ENCODE measurements at places on chromosomes 5 and 9. TPM values are rescaled to one million over a fixed set of nuclear protein-coding genes. Genes with fewer than 3 reads are reported as not detected.

The KCNMB1 gene
- total RNA-seq, result 0.23 TPM

The PCDHGA11 gene
- total RNA-seq, result 1.2 TPM

The EPB41L4A gene
- 30.4 TPM for total RNA-seq

The RAB14 gene
- total RNA-seq, result 57.3 TPM

The ZCCHC9 gene
- 9.4 TPM for total RNA-seq

The SHISAL2B gene
- not detected for total RNA-seq

The SLC34A3 gene
- not detected for total RNA-seq

The ROR2 gene
- total RNA-seq, result 1.7 TPM

The CTNNA1 gene
- 53.0 TPM for total RNA-seq

The KLF4 gene
- total RNA-seq, result 29.8 TPM

DNA sequence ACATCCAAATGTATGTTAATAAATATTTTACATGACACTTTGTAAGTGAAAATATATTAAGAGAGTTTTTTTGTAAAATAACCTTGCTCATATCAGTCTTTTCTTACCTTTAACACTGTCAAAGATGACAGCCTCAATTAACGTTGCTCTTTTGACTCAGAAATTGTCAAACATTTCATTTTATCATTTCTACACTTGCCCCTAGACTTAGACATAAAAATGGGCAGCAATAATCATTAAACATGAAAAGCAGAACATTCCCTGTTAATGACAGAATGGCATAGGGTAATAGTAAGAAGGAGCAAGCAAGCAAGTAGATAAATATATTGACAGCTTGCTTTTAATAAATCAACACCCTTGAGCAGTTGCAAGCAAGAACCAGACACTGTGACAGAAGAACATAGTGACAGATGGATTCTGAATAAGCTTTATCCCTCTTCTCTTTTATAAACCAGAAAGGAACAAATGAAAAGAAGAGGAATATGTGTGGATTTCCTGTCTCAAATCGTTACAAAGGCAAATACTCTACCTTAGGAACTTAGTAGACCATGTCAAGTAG is 796.0 kb upstream of the CHD1 start:
- no peak for DNase-seq

DNA sequence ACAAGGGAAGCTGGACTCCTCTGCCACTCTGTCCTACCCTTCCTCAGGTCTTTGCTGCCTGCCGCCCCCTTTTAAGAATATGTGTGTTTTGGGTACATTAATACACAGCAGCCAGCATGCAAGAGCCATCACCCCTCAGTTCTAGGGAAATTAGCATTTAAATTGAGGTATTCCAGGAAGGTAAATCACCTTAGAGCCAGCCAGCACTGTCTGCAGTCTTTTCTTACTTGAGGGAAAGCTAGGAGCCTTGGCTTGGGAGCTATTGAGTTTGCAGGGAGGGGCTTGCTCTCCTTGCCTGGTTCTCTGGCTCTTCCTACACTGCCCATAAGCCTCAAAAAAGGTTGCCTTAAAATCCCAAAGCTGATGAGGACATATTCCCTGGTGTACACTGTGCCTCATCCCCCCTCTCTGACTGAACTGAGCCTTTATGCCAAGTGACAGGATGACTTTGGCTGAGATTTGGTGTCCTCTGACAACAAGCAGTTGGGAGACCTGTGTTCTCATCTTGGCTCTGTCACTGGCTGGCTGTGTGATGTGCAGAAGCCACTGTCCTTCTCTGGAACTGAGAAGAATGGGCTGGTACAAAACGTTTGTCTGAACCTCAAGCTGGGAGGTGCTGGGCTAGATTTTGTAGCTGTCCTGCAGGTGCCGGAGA is 54.1 kb downstream of the TRIM32 start:
- no peak for DNase-seq

GRCh38 chr9:123445981-123446610 is 90.1 kb downstream of the CRB2 start:
- DNase-seq, result no peak

GRCh38 chr9:20948703-20949102 is 82.7 kb downstream of the HACD4 start:
- DNase-seq, result no peak

GRCh38 chr5:102528600-102528999 is 29.8 kb upstream of the SLCO6A1 start:
- DNase-seq, result no peak

GRCh38 chr9:133060417-133060841 is 1.4 kb upstream of the CEL start:
- DNase-seq, result peak; percentile 32

GRCh38 chr5:122612901-122613300 is 162.0 kb upstream of the SNX2 start:
- DNase-seq, result no peak

DNA sequence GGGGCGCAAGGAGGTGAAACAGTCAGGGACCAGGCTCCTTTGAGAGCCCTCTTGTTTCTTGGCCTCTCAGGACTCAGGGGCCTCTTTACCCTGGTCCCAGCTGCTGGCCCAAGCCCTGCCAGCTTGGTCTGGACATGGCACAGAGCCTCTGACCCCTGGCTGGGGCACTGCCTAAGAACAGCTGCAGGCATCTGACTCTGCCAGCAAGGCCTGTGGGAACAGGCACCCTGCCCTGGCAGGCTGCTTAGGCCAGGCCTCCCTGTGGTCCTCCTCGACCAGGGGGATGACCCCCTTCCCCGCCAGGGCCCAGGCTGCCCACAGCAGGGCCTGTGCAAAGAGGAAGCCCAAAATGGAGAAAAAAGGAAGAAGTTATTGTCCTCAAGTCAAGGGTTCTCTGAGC is 25.5 kb downstream of the OLFML2A start:
- DNase-seq, result no peak

DNA sequence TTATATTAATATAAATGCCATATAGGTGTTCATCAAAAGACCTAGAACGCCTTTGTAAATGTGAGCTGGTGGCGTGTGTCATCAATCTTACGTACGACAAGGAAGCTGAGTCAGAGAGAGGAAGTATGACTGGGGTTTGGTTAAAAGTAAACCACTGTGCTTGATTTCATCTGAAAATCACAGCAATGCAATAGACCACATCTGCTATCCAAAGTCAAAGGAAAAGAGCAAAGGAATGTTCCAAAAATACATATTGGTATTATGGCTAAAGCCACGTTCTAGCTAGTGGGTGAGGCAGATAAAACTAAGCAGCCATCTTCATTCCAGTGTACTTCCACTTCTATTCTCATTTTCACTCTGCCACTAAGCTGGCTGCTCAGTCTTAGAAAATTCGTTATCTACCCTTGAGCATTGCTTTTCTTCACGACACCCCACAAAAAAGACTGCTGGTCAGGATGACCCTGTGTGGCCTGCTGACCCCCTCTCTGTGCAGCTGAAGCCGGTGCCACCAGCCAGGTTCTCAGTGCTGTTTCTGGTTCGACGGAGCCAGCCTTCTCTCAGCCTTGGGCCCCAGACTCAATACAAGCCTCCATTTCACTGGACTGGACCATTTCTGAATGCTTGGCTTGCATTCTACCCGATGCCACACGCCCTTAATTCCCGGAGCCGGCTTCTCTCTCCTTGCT is 23.8 kb downstream of the SHC3 start:
- no peak for DNase-seq

DNA sequence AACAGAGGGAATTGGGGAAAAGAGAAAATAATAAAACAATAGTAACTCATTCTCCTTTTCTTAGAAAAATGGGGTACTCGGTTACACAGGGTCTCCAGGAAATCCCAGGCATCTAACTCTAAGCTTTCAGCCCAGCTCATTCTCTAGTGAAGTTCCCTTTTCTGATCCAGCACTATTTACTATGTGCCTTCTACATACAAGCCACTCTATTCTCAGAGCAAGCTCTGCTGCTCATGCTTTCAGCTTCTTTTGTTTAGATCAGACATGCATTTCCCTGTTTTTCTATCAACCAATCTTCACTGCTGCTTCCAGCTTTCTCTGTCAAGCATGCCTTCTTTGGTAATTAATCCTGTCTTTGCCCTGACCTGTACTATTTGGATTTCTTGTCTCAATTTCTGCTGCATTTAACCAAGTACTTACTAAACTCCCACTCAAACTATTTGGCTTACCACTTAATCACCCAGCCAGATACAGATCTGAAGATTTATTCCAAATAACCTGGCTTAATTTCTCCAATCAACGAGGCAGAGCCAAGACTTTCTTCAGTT is 25.3 kb downstream of the OSMR start:
- no peak for DNase-seq

DNA sequence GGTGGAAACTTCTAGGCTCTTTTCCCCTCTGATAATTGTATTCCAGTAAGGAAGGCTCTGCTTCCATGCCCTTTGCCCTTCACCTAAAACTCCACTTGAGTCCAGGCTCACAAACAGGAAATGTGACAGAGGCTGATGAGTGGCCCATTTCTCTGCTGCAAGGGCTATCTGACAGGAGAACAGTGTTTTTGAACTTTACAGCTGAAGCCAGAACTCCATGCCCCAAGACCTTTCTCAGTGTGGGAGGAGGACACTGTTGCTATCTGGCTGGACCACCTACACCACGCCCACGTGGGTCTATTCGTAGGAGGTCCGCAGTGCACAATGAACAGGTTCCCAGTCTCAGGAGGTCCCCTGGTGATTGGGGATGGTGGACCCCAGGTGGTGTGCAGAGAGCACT is 13.6 kb downstream of the GGTA1 start:
- DNase-seq, result no peak

GRCh38 chr9:12822111-12822510 is 47.3 kb downstream of the LURAP1L start:
- no peak for DNase-seq

DNA sequence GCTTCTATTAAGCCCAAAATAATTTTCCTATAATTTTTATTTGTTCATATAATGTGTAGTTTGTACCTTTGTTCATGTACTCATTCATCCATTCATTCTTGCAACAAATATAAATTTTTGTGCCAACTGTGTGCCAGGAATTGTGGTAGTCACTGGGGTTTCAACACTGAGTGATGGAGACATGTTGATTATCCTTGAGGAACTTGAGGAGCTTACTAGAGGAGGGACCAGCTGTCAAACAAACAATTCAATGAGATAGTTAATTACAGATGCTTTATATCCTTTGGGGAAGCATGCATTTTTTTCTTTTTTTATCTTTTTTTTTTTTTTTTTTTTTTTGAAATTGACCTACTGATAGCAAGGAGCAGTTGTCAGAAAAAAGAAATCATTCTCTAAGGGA is 324.8 kb downstream of the GABRG2 start:
- DNase-seq, result no peak

- DNase-seq, result no peak
Measured at GRCh38 chr9:12851341-12852090, 76.7 kb downstream of the LURAP1L start.

- peak; percentile 27 for DNase-seq
Measured at GRCh38 chr5:160298189-160298588, 14.2 kb downstream of the CCNJL start.

DNA sequence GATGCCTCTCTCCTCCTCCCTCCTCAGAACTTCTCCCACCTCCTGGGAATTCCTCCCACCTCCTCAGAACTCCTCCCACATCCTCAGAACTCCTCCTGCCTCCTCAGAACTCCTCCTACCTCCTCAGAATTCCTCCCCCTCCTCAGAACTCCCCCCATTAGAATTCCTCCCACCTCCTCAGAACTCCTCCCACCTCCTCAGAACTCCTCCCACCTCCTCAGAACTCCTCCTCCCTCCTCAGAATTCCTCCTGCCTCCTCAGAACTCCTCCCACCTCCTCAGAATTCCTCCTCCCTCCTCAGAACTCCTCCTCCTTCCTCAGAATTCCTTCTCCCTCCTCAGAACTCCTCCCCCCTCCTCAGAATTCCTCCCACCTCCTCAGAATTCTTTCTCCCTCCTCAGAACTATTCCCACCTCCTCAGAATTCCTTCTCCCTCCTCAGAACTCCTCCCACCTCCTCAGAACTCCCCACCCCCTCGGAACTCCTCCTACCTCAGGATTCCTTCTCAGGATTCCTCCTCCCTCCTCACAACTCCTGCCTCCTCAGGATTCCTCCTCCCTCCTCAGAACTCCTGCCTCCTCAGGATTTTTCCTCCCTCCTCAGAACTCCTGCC is 23.9 kb downstream of the SLC46A2 start:
- no peak for DNase-seq

DNA sequence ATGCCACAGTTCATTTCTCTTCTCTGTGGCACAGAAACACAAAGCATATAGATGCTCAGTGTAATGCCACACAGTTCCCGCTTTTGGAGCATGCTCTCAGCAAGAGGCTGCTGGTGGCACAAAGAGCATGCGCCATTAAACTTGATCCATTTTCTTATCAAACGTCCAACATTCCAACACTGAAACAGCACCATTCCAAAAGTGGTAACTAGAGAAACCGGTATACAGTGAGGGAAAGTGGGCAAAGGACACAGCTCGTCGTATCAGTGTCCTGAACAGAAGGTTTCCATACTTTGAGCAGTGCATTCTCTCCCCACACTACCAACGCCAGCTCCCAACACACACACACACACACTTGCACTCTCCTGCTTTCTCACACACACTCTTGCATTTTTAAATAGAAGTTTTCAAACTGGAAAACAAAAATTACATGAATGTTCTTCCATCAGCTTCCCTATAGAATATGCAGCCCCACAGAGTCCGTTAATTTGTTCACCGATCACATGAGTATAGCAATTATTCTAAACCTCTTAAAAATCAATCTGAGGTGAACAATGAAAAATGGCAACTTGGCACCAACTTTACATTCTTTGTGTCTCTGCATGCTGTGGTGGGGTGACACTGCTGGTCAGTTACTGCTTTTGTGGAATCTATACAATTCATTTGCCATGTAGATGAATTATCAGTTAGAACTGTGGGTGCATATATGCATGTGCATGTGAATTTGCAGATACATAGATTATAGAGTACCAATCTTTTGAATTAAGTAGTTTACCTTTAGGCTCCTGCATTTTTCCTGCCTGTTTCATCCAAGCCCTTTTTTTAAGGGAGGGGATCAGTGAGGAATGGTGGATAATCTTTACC is 5.7 kb downstream of the NFIB start:
- no peak for DNase-seq

DNA sequence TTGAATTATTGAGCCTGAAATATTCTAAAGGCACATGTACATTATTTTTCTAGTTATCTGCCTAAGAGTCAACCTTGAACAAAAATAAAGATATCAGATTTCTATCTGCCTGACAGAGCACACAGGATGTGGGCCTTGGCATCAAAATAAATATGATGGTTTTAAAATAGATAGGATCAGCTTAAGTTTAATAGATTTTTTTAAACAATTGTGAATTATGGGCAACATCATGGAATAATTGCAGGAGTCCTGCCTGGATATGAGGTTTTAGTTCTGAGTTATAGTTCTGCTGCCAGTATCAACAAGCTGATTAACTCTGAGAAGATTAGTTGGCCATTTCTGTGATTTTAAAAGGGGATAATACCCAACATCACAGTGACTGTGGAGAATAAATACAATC is 107.0 kb upstream of the PCA3 start:
- no peak for DNase-seq
